ENCODE measurements at places on chromosomes 5 and 9.
A peak's percentile ranks its signal among the peaks of the same experiment; 100 is the strongest.

DNA sequence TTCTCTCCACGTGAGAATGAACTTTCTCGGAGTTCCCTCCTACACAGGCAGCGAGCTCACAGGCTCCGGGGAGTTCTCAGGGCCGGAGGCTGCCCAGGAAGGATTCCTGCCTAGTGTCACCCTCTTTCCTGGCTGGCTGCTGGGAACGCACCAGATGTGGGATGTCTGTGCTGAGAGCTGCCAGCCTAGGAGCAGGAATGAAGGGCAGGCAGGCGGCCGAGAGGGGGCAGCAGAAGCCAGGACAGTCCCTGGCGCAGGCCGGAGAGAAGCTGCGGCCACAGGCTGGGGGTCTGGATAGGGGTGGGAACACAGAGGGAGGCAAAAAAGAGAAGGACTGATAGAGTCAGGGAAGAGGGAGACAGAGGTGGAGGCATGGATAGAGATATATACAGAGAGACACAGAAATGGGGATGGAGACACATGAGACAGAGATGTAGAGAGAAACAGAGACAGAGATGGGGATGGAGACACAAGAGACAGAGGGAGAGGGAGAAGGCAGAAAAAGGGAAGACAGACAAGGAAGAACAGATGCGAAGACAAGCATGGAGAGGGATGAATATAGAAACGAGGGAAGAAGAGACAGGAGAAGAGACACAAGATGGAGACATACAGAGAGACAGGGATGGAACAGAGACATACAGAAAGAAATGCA lies 25.3 kb upstream of the ENHO start:
- DNase-seq: no peak

DNA sequence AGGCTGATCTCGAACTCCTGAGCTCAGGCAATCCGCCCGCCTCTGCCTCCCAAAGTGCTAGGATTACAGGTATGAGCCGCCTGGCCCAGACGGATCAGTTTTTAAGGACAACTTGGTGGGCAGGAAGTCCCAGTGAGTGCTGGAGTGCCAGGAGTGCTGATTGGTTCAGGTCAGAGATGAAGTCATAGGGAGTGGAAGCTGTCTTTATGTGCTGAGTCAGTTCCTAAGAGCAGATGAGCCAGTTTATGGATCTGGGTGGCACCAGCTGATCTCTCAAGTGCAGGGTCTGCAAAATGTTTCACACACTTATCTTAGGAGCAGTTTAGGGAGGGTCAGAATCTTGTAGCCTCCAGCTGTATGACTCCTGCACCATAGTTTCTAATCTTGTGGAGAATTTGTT lies 292.1 kb upstream of the ELAVL2 start:
- no peak for DNase-seq

DNA sequence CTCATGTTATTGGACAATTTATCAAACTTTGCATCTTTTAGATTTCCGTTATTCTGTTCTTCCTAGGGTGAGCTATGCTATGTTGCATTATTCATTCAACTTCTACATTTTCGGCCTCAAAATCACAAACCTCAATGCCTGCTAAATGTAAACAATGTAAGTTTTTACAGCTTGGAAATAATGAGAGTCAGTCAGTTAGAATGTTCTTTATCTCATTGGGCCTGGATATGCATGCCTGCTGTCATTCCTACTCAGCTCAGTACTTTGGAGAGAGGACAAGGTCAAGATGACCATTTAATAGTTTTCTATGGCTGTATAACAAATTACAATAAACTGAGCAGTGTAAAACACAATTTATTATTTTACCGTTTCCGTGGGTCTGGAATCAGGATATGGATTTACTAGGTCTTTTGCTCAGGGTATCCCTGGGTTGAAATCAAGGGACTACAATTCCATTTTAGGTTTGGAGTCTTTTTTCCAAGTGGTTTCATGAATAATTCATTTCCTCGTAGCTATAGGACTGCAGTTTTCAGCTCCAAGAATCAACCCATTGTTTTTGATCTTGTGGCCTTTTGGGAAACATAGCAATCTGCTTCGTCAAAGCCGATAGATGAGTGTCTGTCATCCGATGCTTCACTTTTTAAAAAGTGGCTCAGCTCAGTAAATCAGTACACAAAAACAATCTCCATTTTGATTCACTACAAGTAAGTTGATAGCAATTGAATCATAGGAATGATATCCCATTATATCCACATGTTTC lies 1143.2 kb upstream of the CDH6 start:
- DNase-seq: no peak

- DNase-seq: peak; percentile 49
Observed at GRCh38 chr5:133240425-133241091, 188.7 kb downstream of the HSPA4 start.

GRCh38 chr5:174148721-174149120 lies 103.2 kb downstream of the NSG2 start:
- no peak for DNase-seq

DNA sequence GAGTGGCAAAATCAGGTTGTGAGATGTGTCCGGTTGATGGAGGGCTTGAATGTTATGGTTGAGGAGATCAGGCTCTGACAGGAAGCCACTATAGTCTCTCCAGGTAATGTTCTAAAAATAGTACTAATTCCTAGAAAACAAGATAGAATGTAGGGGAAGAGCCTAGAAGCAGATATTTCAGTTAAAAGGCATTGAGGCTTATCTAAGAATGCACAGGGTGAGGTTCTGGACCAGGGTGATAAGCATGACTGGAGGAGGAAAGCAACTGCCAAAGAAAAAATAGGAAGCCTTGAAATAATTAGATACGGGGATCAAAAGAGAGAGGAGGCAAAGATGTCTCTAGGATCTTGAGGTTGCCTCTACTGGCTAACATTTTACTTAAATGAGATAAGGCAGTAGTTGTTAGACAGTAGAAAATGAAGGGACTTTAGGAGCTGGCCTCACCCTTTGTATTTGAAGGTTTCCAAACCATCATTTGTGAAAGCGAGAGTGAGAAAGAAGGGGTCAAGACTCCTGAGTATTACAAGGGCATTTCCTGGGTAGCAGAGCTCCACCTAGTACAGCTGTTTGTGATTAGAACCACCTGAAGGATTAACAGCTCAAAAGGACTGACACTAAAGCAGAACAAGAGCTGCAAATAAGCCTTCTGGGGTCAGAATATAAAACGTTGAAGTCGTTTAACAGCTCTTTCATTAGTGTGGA lies 15.4 kb upstream of the ARL15 start:
- DNase-seq: no peak

DNA sequence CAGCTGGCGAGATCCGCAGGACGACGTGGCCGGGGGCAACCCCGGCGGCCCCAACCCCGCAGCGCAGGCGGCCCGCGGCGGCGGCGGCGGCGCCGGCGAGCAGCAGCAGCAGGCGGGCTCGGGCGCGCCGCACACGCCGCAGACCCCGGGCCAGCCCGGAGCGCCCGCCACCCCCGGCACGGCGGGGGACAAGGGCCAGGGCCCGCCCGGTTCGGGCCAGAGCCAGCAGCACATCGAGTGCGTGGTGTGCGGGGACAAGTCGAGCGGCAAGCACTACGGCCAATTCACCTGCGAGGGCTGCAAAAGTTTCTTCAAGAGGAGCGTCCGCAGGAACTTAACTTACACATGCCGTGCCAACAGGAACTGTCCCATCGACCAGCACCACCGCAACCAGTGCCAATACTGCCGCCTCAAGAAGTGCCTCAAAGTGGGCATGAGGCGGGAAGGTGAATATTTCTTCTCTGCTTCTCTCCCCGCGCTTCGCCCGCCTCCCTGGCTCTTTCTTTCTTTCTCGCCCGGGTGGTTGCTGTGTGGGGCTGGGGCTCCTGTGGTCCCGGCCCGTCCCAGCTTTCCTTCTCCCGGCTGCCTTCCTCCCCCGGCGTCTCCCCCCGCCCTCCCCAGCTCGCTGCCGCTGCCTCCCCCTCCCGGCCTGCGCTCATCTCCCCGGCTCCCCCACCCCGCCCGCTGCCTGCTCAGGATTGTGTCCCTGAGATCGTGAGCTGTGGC lies 2.2 kb downstream of the NR2F1 start:
- DNase-seq: no peak

Measured in SHP77 (cell line).